ENCODE measurements at places on chromosomes 6 and 20. TPM values are rescaled to one million over a fixed set of nuclear protein-coding genes. Genes with fewer than 3 reads are reported as not detected.

DNA sequence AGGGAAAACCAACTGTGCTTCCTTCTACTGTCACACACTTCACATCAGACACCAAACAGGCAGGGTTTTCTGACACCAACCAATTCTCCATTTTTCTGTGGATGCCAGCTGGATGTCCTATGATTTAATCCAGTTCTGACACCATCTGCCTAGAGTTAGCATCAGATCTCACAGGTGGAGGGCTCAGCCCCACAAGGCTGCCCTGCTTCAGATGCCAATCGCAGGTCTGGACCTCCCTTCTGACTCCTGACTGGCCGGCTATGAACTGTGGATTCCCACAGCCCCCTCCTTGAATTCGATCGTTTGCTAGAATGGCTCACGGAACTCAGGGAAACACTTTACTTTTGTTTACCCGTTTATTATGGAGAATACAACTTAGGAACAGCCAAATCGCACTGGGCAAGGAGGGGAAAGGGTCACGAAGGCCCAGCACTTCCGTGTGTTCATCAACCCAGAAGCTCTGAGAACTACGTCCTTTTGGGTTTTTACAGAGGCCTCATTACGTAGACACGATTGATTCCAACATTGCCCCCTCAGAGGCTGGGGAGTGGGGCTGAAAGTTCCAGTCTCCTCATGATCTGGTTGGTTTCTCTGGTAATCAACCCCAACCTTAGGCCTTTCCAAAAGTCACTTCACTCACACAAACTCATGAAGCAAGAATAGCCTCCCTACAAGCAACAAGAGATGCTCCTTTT lies 25.4 kb upstream of the MAS1 start:
- no peak for DNase-seq

- DNase-seq, result no peak
These were observed 175.1 kb upstream of the PDE10A start for GRCh38 chr6:165837948-165838745.

- no peak for DNase-seq
These were observed 144.4 kb downstream of the AIG1 start for GRCh38 chr6:143205131-143205535.

- DNase-seq, result no peak
These were observed 496.0 kb upstream of the SPTLC3 start for GRCh38 chr20:12512755-12513154.

DNA sequence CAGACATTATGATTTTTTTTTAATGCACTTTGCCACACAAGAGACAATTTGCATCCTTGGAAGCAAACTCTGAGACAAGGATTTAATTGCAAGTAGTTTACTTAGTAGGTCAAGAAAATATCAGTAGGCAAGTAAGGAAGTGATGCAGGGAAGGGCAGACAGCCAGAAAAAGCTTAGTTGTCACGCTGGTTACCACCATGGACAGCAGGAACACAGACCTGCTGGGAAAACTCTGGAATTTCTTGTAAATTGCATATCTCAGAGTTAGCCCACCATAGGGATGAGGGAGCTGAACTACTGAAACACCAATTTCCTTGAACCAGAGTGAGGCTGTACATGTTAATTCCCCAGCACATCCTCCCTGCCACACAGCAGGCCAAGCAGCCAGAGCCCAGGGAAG lies 92.7 kb downstream of the L3MBTL3 start:
- DNase-seq, result no peak

- DNase-seq, result no peak
These were observed 606.5 kb downstream of the HACE1 start for GRCh38 chr6:104253236-104253635.

DNA sequence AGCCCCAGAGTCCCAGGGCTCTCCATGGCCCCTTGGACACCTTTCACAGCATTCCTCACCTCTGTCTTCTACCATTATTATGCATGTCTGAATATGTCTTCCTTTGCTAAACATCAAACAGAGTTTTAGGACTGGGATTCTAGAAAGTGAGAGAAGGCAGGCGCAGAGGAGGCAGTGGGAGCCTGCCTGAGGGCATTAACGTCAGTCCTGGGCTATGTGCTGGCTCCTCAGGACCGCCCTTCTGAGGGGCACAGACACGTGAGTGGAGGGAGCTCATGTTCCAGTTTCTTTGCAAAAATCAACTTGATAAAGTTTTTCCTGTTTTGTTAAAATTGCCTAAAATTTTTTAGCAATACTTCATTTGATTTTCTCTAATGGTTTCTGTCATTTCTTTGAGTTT lies 38.0 kb downstream of the C6orf15 start:
- DNase-seq, result no peak

GRCh38 chr6:69570106-69570505 lies 226.7 kb downstream of the LMBRD1 start:
- DNase-seq, result no peak

- DNase-seq, result no peak
These were observed 480.9 kb upstream of the CHD6 start for GRCh38 chr20:42099101-42099500.

- DNase-seq, result no peak
These were observed 79.2 kb downstream of the SRC start for GRCh38 chr20:37425103-37425625.

- DNase-seq, result no peak
These were observed 140.9 kb downstream of the RNF144B start for GRCh38 chr6:18527836-18528743.

The SPATA25 gene
- 7.2 TPM for polyA plus RNA-seq

The FILIP1 gene
- polyA plus RNA-seq, result 2.3 TPM
